ENCODE measurements at places on chromosomes 3 and 15.
A peak's percentile ranks its signal among the peaks of the same experiment; 100 is the strongest.

GRCh38 chr3:170768334-170768801 lies 101.6 kb downstream of the RPL22L1 start:
- H3K27ac ChIP-seq: no peak overlapping the region
- H3K4me1 ChIP-seq: peaks cover 7% of the 10 kb centered on the region

DNA sequence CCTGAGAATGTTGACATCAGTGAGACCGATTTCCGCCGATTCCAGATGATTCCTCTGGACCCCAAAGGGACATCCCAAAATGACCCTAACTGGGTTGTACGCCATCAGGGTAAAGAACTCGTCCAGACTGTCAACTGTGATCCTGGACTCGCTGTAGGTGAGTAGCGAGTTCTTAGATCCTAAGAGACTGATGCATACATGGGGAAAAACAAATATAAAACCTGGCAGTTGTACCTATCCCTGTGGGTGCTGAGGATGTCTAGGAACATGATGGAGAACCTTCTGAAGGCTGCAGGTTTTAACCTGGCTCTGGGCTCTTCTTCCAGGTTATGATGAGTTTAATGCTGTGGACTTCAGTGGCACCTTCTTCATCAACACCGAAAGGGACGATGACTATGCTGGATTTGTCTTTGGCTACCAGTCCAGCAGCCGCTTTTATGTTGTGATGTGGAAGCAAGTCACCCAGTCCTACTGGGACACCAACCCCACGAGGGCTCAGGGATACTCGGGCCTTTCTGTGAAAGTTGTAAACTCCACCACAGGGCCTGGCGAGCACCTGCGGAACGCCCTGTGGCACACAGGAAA lies 12.3 kb downstream of the THBS1 start:
- DNase-seq: no peak
- H3K36me3 ChIP-seq: peaks cover 13% of the 10 kb centered on the region
- no peak overlapping the region for H3K4me3 ChIP-seq
- no peaks in the 10 kb centered on the region for H3K4me1 ChIP-seq
- no peaks in the 10 kb centered on the region for H3K27me3 ChIP-seq

DNA sequence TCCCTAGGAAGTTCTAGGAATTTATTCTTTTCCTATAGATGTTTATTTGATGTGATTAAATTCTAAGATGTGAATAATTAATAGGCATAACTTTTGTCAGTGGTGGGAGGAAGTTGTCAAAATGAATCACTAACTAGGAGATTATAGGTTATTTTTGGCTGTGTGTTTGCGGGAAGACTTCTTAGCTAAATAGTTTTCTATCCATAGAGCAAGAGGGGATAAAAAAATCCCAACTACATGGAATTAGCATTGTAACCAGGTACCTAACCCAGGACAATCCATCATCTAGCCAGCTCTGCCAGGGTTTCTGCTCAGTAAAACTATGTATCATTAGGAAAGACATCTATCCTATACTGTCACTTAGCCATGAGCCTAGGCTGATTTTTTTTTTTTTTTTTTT lies 23.9 kb downstream of the SLC30A4 start:
- DNase-seq: no peak
- H3K36me3 ChIP-seq: no peaks in the 10 kb centered on the region
- no peaks in the 10 kb centered on the region for H3K27me3 ChIP-seq
- H3K4me3 ChIP-seq: no peak overlapping the region

DNA sequence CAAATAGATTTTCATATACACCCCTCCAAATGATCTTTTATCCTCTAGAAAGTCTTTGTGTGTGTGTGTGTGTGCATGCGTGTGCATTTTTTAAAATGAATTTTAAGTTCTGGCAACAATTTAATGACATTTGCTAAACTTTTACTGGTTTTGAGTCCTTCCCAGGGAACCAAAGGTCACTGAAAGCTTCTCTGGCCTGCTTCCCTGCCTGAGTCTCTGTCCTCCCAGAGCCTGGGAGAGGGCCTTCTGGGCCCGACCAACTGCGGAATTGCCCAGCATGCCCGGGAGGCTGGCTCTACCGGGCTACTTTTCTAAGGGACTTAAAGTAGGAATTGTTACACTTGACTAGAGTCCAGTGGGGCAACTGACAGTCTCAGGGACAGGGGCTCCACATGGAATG lies 7.4 kb upstream of the RBPMS2 start:
- DNase-seq: no peak
- H3K4me1 ChIP-seq: peaks cover 8% of the 10 kb centered on the region
- no peaks in the 10 kb centered on the region for H3K36me3 ChIP-seq

- peak; percentile 70 for DNase-seq
- H3K36me3 ChIP-seq: no peaks in the 10 kb centered on the region
- H3K4me3 ChIP-seq: no peak overlapping the region
Measured at GRCh38 chr3:29281344-29282241, 722 bp downstream of the RBMS3 start.

GRCh38 chr3:5694266-5694665 lies 506.8 kb downstream of the EDEM1 start:
- H3K27ac ChIP-seq: no peak overlapping the region
- H3K27me3 ChIP-seq: no peaks in the 10 kb centered on the region
- no peak for DNase-seq
- H3K4me1 ChIP-seq: no peaks in the 10 kb centered on the region
- H3K4me3 ChIP-seq: no peak overlapping the region

GRCh38 chr3:113070681-113071113 lies 79.9 kb downstream of the GTPBP8 start:
- no peak overlapping the region for H3K4me3 ChIP-seq
- H3K27me3 ChIP-seq: no peaks in the 10 kb centered on the region
- no peak for DNase-seq
- H3K4me1 ChIP-seq: no peaks in the 10 kb centered on the region

DNA sequence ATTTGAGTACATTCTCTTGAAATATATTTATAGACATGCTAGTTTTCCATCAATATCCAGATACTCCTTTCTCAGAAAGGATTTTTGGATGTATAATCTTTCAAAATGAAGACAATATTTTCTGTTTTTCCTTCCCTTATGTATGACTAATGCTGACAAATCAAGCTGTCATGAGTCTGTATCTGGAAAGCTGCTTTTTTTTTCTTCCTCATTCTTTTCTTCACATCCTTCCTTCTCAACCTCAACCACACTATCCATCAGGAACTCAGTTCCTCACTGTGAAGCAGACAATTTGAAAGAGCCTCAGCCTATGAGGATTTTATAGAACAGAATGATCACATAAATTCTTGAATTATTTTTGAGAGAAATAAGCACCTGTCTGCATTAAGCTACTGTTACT lies 335.9 kb upstream of the EPHA6 start:
- H3K36me3 ChIP-seq: no peaks in the 10 kb centered on the region
- no peak overlapping the region for H3K27ac ChIP-seq
- DNase-seq: no peak

- no peak overlapping the region for H3K27ac ChIP-seq
- no peak for DNase-seq
- H3K4me1 ChIP-seq: no peaks in the 10 kb centered on the region
- no peaks in the 10 kb centered on the region for H3K27me3 ChIP-seq
- H3K4me3 ChIP-seq: no peak overlapping the region
Measured at GRCh38 chr15:101579631-101580163, 72.5 kb downstream of the TM2D3 start.

DNA sequence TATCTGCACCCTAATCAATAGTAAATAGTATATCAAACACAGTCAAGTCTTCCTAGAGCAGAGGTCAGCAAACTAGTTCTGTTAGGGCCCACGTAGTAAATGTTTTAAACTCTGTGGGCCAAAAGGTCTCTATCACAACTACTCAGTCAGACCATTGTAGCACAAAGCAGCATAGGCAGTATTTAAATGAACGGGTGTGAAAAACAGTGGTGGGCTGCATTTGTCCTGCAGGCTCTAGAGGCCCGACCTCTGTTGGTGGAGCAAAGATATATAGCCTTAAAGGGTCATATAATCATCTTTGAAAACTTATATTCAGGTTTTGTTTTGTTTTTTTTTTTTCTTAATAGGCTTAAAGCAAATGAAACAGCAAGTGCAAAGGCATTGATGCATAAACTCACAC lies 326.4 kb upstream of the TRIM42 start:
- no peak overlapping the region for H3K27ac ChIP-seq
- no peak overlapping the region for H3K4me3 ChIP-seq
- H3K36me3 ChIP-seq: no peaks in the 10 kb centered on the region
- no peaks in the 10 kb centered on the region for H3K27me3 ChIP-seq

DNA sequence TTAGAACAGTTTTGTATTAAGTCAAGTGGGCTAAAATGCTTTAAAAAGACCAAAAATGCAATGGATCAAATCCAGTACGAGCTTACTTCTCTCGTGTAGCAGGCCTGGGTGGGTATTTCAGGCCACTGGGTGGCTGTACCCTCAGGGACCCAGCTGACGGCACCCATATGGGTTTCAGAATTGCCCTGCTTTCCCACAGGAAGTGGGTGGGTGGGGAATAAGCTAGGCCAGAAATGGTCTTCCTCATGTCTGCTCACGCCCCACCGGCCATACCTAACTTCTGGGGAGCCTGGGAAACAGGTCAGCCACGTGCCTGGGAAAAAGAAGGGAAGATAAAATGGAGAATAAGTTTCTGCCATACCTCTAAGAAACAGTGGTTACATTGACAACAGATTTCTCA lies 20.3 kb downstream of the GPR160 start:
- H3K4me3 ChIP-seq: no peak overlapping the region
- H3K36me3 ChIP-seq: no peaks in the 10 kb centered on the region
- DNase-seq: no peak
- peaks cover 3% of the 10 kb centered on the region for H3K4me1 ChIP-seq
- H3K27me3 ChIP-seq: no peaks in the 10 kb centered on the region

DNA sequence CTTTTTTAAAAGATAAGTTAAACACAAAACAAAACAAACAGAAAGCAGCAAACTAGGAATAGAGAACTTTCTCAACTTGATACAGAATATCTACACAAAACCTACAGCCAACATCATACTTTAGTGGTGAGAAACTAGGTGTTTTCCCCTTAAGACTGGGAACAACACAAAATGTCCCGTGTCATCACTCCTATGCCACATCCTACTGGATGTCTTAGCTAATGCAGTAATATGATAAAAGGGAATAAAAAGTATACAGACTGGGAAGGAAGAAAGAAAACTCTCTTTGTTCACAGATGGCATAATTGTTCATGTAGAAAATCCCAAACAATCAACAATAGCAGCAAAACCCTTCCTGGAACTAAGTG lies 45.9 kb downstream of the TMEM45A start:
- H3K27ac ChIP-seq: no peak overlapping the region
- H3K4me3 ChIP-seq: no peak overlapping the region
- H3K4me1 ChIP-seq: no peaks in the 10 kb centered on the region

GRCh38 chr3:105367063-105367405 lies 325 bp downstream of the ALCAM start:
- no peaks in the 10 kb centered on the region for H3K4me1 ChIP-seq
- peak overlapping the region; percentile 50 for H3K27ac ChIP-seq
- H3K36me3 ChIP-seq: no peaks in the 10 kb centered on the region
- no peaks in the 10 kb centered on the region for H3K27me3 ChIP-seq

GRCh38 chr3:50164984-50165909 lies 10.1 kb downstream of the SEMA3F start:
- peak overlapping the region; percentile 31 for H3K27ac ChIP-seq
- peak; percentile 72 for DNase-seq
- H3K27me3 ChIP-seq: no peaks in the 10 kb centered on the region
- no peak overlapping the region for H3K4me3 ChIP-seq
- H3K4me1 ChIP-seq: peaks cover 44% of the 10 kb centered on the region

DNA sequence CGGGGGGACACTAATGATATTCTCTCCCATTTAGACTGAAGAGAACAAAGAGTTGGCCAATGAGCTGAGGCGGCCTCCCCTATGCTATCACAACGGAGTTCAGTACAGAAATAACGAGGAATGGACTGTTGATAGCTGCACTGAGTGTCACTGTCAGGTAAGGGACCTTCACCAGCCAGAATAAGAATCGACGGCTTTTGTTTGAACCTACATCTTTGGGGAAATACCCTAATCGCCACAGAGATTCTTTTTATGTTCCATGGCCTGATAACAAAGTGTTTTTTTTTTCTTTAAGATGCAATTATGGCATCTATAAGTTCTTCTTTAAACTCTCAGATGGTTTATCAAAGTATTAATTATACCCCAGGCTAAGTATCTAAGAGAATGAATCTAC lies 3.4 kb downstream of the THBS1 start:
- DNase-seq: no peak
- peaks cover 8% of the 10 kb centered on the region for H3K36me3 ChIP-seq
- H3K4me3 ChIP-seq: no peak overlapping the region
- H3K4me1 ChIP-seq: peaks cover 3% of the 10 kb centered on the region
- no peaks in the 10 kb centered on the region for H3K27me3 ChIP-seq

DNA sequence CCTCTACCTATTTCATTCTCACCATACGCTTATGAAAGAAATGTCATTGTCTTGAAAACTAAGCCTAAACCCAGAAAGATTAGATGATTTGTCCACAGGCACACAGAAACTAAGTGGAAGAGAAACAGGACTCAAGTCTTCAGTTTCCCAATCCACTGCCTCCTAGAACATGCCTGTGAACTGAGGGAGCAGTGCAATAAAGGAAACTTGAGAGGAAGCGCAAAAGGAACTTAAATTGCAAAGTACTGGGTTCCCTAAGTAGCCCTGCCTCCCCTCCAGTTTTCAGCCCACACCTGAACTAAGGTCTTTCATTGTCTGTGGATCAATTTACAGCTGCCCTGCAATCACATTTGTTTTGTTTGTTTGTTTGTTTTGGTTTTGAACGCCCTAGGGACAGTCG lies 56.7 kb upstream of the TSEN2 start:
- H3K4me3 ChIP-seq: no peak overlapping the region
- no peak overlapping the region for H3K27ac ChIP-seq
- H3K36me3 ChIP-seq: no peaks in the 10 kb centered on the region
- H3K27me3 ChIP-seq: no peaks in the 10 kb centered on the region

GRCh38 chr3:113113361-113113760 lies 98.0 kb upstream of the BOC start:
- no peaks in the 10 kb centered on the region for H3K27me3 ChIP-seq
- DNase-seq: no peak
- no peak overlapping the region for H3K27ac ChIP-seq

DNA sequence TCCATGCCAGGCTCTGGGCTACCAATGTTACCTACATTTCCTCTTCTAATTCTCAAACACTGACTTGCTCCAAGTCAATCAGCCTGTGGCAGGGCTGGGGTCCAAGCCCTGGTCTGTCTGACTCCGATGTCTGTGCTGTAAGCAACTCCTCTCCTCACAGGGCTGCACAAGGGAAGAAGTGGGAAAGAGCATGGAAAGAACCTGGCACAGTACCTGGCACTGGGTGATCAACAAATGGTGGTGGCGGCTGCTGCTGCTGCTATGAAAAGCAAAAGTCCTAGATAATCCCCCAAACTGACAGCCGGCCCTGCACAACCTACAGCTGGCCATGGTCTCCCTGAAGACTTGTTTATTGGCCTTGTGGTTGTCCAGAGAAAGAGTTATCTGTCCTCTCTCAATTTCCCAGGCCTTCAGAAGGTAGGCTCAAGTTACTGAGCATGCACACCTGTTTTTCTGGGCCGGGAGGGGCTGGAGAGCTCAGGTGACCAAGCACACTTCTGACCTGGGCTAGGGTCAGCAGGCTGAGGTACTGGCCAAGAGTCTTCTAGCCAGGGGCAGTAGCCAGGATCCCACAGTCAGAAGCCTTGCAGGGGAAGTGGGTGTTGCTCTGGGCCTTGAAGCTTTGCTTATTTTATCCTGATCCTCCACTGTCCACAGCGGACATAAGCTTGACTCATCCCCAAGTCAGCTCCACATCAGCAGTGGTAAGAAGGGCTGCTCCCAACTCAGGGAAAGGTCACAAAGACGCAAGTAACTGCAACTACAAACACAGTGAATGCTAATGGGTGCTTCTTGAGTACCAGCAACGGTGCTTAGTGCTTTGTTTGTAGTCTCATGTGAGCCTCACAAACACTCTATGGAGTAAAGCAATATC lies 35.3 kb upstream of the KY start:
- no peak overlapping the region for H3K4me3 ChIP-seq
- H3K4me1 ChIP-seq: no peaks in the 10 kb centered on the region
- no peaks in the 10 kb centered on the region for H3K36me3 ChIP-seq
- no peak overlapping the region for H3K27ac ChIP-seq
- no peak for DNase-seq
- peaks cover 2% of the 10 kb centered on the region for H3K27me3 ChIP-seq
